ENCODE measurements at places on chromosomes 6 and 20.
A peak's percentile ranks its signal among the peaks of the same experiment; 100 is the strongest.

- DNase-seq = peak; percentile 85
Measured at GRCh38 chr20:59751075-59751711, 146.9 kb downstream of the PHACTR3 start.

DNA sequence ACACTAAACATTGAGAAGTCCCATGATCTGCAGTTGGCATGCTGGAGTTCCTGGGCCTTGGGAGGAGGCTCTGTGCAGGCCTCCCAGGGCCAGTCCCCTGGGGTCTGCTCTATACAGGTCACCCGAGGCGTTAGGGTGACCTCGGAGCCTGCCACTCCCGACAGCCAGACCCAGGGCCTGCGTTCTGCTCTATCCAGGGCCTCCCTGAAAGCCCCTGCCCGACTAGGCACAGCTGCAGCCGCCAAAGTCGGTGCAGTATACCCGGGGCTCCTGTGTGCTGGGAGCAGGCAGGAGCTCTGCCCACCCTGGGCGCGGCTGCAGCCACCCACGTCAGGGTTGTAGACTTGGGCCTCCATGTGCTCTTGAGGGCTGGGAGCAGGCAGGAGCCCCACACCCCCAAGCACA is 6.3 kb upstream of the OR14J1 start:
- DNase-seq = no peak

DNA sequence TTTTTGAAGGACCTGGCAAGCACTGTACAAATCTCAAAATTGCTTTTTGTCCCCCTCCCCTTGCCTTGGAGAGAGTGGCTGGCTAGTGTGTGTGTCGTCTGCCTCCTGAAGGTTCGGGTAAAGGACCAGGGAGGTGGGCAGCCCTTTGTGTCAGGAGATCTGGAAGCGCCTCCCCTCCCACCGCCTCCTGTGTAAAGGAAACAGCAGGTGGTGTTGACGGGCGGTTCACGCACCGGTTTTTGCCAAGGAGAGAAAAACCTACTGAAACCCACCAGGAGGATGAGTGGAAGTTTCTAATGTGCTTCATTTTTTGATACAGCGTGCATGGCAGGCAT is 1.2 kb downstream of the ENTPD6 start:
- no peak for DNase-seq

DNA sequence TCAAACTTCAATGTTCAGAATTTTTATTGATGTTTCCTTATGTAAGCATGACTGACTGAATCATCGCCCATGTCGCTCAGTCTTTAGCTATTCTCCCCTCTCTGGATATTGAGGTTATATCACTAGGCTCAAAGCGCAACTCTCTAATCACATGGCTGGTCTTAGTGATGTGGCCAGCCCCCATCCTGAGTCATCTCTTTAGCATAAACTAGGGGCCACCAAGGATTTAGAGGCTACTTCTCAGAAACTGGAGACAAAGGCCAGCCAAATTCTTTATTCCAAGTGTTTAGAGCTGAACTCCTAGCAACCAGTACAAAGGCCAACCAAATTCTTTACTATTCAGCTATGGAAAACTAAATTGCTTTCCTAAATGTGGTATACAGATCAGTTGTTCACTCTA is 61.4 kb downstream of the FAM135A start:
- DNase-seq = no peak

DNA sequence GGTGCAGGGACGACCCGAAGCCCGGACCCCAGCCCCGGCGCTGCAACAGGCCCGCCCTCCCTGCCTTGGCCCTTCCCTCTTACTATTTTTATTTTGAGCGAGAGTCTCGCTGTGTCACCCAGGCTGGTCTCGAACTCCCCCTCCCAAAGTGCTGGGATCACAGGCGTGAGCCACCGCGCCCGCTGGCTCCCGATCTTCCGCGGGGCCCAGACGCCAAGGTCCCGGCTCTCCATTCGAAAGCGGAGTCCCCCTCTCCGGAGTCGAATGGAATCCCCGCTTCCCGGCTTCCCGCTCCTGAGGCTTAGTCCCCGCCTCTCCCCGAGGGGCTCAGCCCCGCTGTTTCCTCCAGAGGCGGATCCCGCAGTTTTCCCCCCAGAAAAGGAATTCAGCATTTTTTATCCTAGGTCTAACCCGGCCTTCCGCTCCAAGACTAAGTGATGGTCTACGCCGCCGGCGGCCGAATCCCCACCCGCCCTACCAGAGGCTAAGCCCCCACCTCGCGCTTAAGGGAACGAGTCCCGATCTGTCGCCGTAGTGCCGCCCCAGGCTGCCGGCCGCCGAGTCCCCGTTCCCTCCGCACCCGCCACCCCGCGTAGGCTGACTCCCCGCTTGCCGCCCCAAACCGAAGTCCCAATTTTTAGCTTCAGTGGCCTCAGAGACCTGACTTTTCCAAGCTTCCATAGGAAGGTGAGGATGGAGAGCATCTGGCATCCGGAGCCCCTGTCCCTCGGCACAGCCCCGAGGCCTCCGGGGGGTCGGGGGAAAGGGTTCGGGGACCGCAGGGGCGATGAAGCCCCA is 11.5 kb upstream of the TMC2 start:
- peak; percentile 72 for DNase-seq

DNA sequence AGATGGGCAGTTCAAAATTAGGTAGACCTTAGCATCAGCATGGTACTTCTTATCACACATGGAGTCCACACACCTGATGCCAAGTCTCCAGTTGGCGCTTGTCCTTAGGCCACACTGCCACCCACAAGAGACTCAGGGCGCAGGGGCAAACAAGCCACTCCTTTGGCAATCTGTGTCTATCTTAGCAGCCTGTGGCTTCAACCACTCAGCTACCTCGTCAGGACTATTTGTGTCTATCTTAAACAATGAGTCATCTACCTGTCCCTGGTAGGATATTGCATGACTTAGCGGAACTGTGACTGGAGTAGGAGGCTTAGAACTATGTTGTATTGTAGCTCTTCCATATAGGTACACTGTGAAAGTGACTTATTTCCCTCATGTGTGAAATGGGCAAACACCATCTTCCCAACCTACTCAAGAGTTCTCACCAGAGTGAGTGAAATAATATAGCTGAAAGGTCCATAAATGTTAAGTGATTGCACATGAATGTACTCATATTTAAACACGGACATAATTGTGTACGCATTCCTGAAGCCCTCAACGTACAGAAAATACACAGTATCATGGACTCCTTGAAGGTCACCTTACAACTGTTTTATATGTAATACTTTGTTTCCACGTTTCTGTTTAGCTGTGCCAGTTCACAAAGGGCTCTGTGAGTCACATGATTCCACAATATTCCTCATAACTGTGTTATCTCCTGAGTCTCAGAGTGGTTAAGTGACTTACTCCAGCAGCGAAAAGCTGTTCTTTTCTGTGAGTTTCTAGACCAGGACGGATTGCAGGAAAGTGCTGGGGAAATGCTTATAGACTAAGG is 1.6 kb downstream of the TRIM27 start:
- DNase-seq = no peak

DNA sequence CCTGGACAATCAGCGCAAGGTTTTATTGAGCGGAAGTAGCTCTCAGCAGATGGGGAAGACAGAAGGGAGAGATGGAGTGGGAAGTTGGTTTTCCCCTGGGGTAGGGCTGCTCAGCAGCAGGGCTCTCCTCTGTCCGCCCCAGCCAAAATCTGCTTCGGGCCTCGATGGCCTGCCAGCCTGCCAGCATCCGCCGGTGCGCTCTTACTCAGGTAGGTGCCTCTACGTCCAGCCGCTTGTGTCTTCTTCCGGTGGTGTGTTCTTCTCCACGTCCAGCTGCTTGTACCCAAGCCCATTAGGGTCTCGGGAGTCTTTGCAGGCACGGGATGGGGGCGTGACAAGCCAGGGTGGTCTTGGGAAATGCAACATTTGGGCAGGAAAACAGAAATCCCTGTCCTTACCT is 1340.0 kb upstream of the MAP3K7 start:
- DNase-seq = peak; percentile 32

DNA sequence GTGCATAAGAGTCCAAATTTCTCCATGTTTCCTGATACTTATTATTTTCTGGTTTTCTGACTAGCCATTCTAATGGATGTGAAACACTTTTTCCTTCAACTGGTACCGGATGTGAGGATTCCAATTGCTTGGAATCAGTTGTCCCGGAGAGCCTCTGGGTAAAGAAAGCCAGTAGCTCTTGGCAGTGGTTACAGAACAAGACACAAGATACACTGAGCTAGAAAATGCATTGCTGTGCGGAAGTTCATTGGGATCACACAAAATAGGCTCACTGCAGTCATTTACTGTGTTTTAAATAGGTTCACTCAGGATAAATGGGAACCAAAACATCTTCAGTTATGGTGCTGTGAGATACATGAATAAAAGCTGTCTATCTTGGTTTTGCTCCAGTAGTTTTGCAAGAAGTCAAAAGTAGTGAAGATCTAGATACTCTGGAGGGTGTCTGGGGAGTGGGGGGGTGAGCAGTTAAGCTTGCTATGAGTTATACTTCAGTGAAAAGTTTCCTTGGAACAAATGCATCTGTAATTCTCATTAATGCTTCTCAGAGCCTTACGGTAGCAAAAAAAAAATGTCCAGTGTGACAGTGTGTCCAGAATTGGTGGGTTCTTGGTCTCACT is 54.4 kb upstream of the RNF182 start:
- no peak for DNase-seq

- DNase-seq = no peak
Measured at GRCh38 chr20:40726776-40727175, 37.7 kb upstream of the MAFB start.

DNA sequence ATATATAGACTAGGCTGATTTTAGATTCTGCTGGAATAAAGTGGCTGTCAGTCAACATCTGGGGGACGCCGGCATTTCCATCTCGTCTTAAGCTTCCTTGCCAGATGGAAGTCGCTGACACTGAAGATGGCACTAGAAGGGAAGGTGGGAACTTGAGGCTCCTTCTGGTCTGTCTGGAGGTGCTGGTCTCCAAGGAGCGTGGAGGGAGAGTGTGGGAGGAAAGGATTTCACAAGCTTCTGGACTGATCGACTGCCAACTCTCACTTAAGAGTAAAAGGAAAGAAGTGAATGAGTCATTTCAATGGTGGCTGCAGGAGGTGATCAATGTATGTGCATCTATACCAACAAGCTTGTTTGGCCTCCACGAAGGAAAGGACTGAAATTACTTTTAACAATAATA is 40.4 kb downstream of the DUSP22 start:
- DNase-seq = peak; percentile 28

DNA sequence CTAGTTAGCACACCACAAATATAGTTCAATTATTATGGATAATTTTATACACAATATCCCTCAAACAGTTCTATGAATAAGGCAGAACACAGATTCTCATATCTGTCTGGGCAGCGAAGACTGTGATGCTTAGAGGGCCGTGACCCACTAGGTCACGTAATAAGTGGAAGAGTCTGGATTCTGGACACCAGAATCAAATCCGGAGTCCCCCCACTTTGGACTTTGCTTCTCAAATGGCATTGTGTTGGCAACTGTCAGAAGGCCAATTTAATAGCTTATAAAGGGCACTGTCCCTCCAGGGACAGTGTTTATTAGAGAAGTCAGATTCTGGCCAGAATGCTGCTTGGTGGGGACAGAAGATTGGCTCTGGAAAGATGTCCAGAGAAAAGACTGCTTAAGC is 6.8 kb upstream of the CCDC167 start:
- no peak for DNase-seq

- no peak for DNase-seq
Measured at GRCh38 chr6:54681987-54682386, 164.6 kb upstream of the FAM83B start.

- DNase-seq = no peak
Measured at GRCh38 chr20:51634257-51634656, 91.7 kb upstream of the NFATC2 start.

DNA sequence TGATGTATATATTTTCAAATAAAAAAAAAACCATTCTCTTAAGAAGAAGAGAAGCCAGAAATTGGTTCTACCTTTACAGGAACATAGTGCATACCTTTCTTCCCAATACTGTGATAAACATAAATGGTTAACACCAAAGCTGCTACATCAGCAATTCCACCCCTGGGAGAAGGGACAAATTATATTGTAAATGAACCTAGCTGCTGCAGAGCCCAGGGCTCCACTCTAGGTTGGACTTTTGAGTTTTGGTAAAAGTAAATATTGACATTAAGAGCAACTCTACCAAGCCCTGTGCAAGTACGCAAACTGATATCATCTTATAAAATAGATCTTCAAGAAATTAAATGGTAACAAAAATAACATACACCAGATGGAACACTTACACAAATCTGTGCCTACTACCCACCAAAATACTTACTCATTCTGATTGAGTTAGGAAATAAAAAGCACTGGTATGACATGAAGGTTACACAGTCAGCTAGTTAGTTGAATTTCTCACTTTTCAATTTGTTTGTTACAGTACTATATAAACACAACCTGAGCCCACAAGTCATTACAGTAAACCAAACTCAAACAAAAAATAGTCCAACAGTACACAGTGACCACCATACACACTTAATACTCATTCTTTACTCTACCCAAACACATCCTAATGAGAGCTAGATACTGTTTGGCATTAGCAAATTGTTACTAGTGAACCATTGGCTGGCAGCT is 223.3 kb upstream of the HEY2 start:
- no peak for DNase-seq

GRCh38 chr6:125192610-125192930 is 39.0 kb downstream of the TPD52L1 start:
- no peak for DNase-seq

DNA sequence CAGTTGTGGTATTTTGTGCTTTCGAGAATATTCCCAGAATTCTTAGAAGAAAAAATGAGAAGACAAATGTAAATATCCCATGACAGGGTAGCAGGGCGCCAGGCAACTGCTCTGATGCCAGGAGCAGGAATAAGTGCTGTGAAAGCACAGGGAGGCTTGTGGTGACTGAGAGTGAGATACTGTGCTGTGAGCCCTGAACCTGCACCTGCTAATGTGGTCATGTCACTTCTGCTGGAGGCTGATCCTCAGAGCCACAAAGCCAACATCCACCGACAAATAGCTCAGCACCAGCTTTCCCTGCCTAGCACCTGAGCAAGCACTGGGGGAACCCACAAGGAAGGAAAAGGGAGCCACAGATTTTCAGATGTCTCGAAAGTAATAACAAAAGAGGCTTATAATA is 368.6 kb upstream of the CDH4 start:
- DNase-seq = no peak

DNA sequence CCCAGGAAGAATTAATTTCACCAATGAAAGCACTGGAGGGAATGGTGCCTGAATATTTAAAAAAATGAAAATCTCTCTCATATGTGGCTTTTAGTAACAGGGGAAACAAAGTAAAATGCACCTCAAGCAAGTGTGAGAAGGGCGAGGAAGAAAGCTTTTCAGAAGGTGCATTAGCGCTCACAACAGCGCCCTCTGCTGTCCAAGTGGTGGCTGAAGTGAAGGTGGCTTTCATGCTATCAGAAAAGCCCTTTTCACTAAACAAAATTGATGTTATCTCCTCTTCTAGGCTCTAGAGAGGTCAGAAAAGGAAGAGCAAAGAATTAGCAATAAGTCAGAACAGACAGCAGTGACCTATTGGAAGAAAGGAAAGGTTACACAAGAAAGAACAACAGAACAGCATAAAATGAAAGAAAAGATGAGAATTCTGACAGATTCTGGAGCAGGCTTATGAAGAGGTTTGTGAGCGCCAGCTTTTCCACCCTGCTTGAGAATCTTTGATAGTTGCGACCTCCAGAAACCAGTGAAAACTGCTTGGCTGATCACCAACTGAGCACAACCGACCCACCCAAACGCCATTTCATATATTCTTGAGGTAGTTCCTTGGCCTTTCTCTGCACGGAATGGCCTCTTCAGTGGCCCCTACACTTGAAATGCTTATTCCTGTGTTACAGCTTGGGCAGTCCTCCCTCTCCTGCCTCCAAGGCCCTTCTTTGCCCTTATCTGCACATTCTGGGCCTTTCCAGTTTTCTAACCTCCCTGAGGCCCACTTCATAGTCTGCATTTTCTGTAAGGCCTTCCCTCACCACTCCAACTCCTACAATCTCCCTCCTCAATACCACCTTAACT is 45.3 kb downstream of the SMLR1 start:
- DNase-seq = peak; percentile 71

- DNase-seq = no peak
Measured at GRCh38 chr6:99530627-99531026, 15.4 kb upstream of the USP45 start.

All from aorta (tissue), 5 donors.